Hepatic stellate cell (primary cell): ENCODE measurements at places on chromosomes 5 and 9.

GRCh38 chr9:113695440-113695851 lies 180.7 kb upstream of the ZNF618 start:
- DNase-seq = no peak

- DNase-seq = no peak
Observed at GRCh38 chr9:21454149-21454548, 13.9 kb downstream of the IFNA1 start.

GRCh38 chr5:39005566-39006232 lies 68.5 kb downstream of the RICTOR start:
- no peak for DNase-seq

- no peak for DNase-seq
Observed at GRCh38 chr9:134635351-134636148, 6.1 kb upstream of the COL5A1 start.

DNA sequence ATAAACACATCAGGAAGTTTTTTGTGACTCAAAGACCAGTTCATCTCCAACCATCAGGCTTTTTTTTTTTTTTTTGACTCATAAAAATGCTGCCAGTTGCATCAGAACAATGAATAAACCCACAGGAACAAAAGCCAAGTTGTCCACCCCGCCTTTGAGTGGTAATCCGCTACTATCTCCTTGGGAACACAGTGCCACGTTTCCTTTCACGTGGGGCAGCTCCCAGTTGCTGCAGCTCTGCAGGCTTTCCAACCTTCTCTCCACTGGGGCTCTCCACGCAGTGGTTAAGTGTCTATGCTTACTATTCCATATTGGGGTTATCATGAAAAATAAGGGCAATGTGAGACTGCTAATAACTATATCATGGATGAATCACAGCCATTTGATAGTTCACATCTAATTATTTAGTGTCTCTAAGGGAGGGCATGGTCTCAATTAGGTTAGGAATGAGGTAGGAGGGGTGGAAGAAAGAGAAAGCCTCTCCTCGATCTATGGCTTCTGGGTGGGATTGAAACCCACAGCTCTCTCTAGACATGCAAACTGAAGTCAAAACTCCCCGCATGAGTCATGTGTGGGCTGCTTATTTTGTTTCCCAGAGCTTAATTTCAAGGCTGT lies 55.8 kb upstream of the ACTBL2 start:
- DNase-seq = no peak
